ENCODE measurements at places on chromosomes 6 and 20.

DNA sequence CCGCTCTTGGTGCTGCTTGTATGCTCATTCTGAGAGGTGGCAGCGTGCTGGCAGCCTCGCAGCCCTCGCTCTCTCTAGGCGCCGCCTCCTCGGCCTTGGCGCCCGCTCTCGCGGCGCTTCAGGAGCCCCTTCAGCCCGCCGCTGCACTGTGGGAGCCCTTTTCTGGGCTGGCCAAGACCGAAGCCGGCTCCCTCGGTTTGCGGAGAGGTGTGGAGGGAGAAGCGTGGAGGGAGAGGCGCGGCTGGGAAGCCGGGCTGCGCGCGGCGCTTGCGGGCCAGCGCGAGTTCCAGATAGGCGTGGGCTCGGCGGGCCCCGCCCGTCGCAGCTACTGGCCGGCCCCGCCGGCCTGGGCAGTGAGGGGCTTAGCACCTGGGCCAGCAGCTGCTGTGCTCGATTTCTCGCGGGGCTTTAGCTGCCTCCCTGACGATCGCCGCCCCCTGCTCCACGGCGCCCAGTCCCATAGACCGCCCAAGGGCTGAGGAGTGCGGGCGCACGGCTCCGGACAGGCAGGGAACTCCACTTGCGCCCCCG lies 19.5 kb upstream of the FAM8A1 start:
- peak; percentile 36 for DNase-seq

DNA sequence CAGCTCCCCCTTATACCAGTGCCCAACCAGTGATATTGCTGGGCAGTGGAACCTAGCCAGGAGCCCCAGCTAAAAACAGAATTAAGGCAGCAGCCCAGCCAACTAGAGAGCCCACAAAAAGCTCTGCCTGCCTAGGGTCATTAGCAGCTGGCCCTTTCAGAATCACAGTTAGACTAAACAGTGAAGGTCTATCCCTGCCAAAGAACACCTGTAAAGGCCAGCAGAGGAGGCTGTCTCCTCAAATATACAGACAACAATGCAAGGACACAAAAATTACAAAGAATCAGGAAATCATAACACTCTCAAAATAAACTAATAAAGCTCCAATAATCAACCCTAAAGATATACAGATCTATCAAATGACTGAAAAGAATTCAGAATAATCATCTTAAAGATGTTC lies 77.8 kb upstream of the HTR1E start:
- no peak for DNase-seq

DNA sequence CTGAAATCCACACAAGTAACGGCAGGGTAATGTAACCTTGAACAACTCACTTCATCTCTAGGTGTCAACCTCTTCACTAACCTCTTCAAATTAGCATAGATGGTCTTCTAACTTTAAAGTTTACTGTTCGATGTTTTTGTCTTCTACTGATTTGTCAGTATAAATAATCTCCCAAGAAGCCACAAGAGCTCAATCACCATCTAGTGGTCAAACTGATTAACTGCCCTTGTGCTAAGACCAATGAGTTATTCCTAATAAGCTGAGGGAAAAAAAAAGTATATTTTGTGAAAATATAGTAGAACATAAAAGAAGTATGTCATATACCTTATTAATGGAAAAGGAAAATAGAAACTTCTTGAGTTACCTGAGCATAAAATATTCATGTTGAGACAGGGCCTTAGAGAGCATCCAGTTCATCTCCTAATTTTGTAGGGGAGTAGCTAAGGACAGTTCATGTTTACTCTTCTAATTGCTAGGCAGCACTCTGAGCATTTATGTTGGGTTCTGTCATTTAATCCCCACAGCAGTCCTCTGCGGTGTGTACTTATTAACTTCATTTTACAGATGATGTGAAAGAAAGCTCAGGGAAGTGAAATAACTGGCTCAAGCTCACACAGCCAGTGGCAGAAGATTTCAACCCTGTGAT lies 317.1 kb downstream of the ESR1 start:
- DNase-seq: peak; percentile 83

- no peak for DNase-seq
Observed at GRCh38 chr20:45872626-45873025, 8.4 kb upstream of the ZSWIM1 start.

GRCh38 chr6:9140951-9141460 lies 705.7 kb upstream of the SLC35B3 start:
- peak; percentile 8 for DNase-seq

DNA sequence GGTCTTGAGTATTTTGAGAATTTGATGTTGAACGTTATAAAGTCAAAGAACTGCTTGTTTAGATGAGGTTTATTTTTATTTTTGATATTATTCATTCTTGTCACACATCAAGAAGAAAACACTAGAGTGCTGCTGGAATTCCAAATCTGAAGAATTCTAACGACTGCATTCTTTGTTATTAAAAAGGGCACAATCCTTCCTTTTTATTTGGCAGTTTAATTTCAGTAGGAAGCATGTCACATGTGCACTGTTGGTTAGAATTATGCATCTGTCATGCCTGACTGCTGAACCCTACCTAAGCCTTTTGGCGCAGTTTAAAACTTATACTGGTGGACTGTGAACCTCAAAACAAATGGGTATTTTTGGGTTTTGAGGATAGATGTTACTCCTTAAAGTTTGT lies 4.0 kb downstream of the ID4 start:
- no peak for DNase-seq

GRCh38 chr6:71320041-71320440 lies 31.4 kb downstream of the OGFRL1 start:
- no peak for DNase-seq

- no peak for DNase-seq
Observed at GRCh38 chr20:42756991-42757390, 432.7 kb downstream of the PTPRT start.

DNA sequence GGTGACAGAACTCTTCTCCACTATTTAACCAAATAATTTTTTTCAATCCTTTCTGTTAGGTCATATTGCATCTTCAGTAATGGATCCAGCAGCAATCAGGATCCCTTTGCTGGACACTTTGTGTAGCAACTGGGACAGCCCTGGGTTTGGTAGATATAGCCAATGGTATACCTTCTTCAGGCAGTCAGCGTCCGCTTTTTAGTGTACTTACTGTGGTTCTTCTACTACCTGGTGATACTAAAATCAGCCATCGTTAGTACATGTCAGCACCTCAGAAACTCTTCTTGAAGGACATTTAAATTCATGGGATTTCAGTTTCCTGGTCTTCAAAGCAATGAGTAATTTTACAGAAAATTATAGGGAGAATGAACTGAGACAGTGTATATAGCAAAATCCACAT lies 93.5 kb downstream of the ADGRG6 start:
- no peak for DNase-seq

- DNase-seq: peak; percentile 11
Observed at GRCh38 chr6:81384921-81385320, 367.6 kb downstream of the TENT5A start.

DNA sequence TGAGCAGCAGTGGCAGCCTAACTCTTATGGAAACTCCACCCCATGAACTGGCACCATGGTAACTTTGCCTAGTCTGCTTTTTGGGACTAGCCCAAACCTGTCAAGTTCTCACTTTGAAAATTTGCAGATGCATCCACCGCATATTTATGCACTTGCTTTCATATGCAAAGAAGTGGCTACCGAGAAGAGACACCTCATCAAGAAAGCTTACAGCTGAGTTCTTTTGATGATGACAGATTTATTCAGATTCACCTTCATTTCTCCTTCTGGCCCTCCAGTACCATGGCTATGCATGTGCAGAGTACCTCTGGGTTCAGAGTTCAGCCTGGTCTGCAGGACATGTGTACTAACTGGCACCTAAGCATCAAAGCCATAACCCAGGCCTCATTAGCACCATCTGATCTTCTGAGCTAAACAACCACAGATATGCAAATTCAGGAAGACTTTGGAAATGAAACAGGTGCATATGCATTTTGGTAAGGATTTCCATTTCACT lies 154.3 kb upstream of the TENT5A start:
- DNase-seq: no peak

GRCh38 chr6:93036835-93037234 lies 382.5 kb downstream of the EPHA7 start:
- DNase-seq: no peak

DNA sequence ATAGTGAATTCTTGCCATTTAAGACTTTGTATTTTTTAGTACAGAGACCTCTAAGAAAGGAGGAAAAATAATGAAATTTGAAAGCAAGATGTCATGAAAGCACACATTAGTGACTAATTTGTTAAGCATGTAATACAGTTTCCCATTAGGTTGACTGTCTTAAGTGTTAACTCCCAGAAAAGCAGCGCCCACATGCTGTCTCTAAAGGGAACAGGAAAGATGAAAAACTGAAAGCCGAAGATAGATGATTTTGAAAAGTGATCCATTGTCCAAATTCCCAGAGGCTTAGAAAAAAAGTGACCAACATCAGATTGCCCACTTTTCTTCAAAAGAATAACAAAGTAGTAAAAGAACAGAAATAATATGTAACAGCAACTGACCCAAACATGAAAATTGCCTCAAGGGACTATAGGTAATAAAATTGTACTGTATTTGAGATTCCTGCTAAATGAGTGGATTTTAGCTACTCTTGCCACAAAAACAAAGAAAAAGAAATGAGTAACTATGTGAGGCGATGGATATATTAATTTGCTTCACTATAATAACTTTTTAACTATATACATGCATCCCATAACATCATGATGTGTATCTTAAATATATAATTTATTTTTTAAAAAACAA lies 83.2 kb upstream of the OGFRL1 start:
- peak; percentile 70 for DNase-seq

DNA sequence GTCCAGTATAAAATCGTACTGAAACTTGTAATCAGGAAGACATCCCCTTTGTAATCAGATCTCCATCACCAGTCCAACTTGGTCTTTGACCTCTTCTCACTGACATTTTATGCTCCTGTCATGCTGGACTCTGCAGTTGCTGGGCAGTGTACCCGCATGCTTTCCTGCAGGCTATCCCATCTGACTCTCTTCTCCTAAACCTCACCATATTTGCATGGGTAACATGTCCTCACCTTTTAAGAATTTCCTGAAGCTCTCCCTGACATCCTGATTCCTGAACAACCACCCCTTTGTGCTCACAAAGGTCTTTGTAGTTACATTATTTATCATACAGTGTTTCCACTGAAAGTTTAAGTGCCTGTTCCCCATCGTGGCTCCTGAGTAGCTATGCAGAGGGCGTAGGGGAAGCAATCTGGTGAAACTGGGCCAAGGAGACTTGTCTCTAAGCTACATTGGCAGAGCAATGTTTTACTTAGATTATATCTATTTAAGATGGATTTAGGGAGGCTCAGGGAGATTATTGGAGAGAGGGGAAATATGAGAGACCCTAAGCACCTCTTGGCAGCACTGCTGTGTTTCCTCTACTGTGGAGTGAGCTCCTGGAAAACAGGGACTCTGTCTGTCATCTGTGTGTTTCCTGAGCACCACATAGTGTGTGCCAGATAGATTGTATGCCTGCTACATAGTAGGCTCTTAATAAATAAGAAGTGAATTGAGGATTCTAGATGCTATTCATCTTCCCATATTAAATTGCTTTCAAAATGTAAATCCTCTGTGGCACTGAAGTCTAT lies 124.0 kb downstream of the LAMA2 start:
- DNase-seq: no peak

DNA sequence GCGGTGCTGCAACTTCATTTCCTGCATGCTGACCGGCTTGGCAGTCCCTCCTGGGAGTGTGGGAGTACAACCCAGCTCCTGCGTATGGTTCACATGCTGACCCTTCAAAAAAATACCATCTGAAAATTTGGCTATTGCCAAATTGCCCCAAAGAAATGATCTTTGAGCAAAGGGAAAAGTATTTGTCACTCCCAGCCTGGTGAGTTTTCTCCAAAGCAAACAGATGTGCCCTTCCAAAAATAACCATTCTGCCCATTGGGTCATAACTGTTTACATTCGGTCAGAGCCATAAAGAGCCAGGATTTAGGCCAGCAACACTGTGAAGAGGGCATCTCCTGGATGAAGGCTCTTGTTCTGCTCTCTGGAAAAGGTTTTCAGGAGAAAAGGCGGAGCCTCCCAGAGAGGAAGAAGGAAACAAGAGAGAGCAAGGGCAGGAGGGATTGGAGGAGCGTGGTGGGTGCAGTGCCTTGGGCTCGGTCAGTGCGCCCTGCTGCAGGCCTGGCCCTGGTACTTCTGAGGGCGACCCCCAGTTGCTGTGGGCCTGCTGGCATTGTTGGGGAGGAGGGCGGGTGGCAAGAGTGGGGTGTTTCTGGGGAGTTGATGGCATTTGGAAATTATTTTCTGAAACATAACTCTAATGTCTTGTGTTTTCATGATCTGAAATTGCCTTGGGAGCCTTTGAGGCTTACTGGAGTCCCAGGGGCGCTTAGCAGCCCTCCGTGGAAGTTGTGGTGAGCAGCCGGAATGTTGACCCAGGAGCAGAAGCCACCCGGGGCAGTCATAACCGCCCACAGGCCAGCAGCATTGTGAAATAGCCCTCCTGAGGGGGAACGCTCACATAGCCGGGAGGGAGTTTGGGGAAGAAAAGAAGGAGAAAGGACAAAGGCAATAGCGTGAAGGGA lies 248.4 kb downstream of the MYLK4 start:
- peak; percentile 88 for DNase-seq

GRCh38 chr6:142413111-142413510 lies 111.3 kb downstream of the ADGRG6 start:
- DNase-seq: peak; percentile 46

DNA sequence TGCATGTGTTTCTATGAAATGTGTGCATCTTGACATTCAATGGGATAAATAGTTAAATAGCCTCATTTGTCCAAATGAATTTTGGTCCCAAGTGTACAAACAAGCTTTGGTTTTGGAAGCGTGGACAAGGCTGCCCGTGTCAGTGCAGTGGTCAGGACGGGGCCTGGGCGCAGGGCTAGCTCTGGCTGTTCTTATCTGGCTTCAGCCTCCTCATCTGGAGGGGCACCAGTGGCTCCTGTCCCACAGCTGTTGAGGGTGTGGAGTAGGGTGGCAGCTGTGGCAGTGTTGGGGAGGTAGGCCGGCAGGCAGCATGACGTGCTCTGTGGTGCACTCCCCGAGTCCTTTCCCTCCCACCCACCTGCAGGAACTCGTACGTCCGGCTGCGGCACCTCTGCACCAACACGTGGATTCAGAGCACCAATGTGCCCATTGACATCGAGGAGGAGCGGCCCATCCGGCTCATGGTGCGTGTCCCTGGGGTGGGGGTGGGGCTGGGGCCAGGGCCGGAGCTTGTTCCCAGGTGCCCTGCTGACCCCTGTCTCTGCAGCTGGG lies 43.5 kb downstream of the ITPR3 start:
- no peak for DNase-seq

DNA sequence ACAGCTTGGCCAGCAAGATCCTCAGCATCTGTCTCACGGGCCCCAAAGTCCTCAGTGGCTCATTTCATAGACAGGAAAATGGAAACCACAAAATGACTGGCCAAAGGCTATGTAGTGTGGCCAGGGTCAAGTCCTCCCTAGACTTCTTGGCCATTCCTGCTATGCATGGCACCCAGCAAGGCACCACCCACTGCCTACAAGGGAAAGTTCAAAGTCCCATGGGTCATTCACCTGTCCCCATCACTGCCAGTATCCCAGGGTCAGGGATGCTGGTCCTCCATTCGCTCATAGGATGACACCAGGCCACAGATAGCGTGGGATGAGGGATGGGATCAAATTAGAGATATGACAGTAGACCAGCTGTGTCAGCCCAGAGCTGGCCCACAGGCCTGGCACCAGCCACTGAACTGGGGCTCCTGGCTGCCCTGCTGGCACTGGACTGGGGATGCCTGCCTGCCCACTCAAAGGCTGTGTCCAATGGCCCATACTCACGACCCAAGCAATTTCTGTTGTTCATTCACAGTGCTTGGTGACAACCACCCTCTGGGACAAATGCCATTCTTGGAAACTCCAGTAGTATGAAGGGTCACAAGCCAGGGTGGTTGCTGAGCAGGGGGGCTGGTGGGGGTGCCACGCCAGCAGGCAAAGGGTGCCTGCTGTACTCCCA lies 11.6 kb downstream of the ADISSP start:
- no peak for DNase-seq
